Stromal cell of bone marrow (primary cell): ENCODE measurements at places on chromosomes 12 and 14.

- DNase-seq = no peak
Observed at GRCh38 chr14:72527591-72527990, 366.3 kb downstream of the DPF3 start.

- DNase-seq = no peak
Observed at GRCh38 chr14:64769096-64770020, 65.1 kb downstream of the PLEKHG3 start.

DNA sequence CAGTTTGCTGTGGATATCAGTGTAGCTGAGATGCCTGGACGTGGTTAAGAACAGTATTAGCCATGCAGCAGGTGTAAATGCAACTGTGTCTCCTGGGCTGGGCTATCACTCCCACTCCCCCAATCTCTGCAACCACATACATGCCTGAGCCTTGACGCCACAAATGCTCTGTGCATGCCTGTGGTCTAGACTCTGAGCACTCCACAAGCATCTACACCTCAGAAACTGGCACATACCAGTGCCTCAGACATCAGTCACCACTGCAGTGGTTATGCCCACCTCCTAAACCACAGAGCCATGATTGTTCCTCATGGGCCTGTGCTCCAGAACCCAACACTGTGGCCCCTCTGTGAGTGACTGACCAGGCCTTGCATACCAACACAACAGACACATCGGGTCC lies 226.8 kb upstream of the ALG10 start:
- no peak for DNase-seq

DNA sequence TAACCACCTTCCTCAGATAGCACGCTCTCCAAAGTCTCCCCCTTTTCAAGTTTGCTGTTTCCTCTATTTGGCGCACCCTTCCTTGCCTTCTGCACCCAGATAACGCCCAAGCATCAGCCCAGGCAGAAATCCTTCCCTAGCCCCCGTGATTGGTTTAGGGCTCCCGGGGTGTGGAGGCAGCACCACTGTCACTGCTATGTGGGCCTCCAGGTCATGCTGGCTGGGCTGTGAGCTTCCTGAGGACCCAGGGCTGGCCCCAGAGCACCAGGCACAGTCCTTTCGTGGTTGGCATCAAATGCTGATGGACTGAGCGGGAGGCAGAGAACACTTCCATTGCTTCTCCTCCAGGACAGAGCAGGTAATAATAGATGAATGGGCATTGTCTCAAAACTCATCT lies 311.4 kb downstream of the BCL11B start:
- DNase-seq = no peak

GRCh38 chr12:110917467-110917866 lies 2.9 kb downstream of the MYL2 start:
- no peak for DNase-seq

- no peak for DNase-seq
Observed at GRCh38 chr14:106843951-106844483, 1317.6 kb downstream of the TMEM121 start.
